Activated naive CD4-positive, alpha-beta T cell (primary cell): ENCODE measurements at places on chromosomes 7 and 10.

DNA sequence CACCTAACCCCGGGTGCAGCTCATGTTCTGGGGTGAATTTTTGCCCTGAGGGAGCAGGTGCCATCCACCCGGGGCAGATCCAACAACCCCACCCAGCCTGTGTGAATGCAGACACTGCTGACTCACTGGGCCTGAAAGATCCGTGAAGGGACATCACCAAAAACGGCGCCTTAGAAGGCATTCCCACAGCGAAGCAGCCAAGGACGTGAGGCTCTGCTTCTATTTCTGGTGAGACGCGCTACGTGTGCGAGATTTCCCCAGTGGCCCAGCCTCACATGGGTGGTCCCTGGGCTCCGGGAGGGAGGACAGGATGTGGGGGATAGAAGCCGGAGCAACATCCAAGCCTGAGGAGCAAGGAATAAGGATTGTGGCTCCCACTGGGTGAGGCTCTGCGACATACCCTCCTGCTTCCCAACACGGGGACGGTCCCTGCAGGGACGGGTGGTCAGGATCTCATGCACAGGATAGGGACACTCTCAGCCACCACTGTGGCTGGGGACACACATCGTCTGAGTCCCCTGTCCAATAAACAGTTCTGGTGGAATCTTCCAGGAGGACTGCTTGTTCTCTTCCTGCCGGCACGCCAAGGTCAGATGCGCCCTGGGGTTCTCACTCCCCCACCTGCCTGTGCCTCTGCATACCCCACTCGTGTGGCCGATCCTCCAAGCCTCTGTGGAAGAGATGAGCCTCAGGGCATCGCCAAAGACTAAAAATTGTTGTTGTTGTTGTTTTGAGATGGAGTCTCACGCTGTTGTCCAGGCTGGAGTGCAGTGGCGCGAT lies 70.2 kb downstream of the ZRANB1 start:
- no peak for DNase-seq

GRCh38 chr10:108187408-108188012 lies 1023.0 kb upstream of the SORCS1 start:
- no peak for DNase-seq

DNA sequence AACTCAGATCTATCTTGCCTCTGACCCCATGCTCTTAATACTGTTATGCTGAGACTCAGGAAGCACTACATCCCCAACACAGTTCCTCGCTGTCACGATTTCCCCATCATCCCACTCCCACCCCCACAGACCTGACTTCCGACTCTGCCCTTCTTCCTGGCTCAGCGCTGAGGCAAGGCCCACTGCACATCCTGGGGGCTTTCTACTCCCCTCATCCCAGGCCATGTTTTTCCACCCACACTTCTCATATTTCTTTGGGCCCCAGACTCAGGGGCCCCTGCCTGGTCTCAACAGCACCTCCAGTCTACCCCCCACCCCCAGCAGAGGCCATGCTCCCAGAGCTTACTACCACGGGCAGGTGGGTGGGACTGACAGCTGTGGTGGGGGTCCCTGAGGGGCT lies 7.7 kb upstream of the NDST2 start:
- DNase-seq, result no peak

DNA sequence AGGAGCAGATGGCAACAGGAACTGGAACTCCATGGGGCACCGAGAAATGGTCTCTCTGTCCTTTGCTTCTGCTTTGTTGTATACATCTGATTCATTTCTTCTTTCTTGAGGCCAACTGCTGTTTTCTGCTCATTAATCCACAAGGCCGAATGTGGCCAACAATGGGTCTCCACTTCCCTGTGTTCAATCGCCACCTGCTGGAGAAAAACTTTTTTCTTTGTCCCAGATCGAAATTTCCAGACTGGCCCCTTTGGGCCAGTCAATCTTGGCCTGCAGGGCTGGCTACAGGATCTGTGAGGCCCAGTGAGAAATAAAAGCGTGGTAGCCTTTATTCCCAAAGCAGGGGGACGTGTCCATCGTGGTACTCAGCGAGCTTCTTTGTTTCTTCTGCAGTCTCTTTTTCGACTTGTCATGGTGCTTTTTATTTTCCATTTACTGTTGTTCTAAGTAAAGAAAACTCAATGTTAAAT lies 58.8 kb downstream of the PARP12 start:
- DNase-seq, result no peak

DNA sequence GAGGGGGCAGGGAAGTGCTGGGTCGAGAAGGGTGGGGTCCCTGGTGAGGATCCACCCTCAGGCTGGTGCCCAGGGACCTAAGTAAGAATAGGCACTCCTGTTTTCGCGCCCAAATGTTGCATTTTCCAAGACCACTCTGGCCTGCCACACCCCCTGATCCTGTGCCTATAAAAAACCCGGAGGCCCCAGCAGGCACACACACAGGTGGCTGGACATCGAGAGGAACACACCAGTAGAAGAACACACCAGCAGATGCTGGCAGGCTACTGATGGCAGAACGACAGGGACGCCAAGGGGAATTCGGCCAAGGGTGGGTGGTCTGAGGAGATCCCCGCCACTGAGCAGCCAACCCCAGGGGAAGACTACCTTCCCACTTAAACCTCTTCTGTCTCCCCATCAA lies 633.9 kb upstream of the POT1 start:
- no peak for DNase-seq

DNA sequence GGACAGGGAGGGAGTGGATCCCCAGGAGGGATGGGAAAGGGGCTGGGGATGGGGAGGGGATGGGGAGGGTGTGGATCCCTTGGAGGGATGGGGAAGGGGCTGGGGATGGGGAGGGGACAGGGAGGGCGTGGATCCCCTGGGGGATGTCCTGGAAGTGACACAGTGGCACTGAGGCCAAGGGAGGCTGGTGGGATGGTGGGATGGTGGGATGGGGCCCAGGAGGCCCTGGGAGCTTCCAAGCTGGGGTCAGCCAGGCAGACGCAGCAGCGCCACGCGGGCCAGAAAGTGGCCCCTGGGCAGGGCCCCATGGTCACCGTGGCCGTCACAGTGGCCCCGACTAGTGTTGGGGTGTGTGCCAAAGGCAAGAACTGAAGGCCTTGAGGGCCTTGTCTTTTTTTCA lies 67.8 kb downstream of the INPP5A start:
- DNase-seq, result no peak

GRCh38 chr7:990352-990932 lies 7.5 kb downstream of the CYP2W1 start:
- no peak for DNase-seq

GRCh38 chr7:112172870-112173567 lies 33.2 kb downstream of the DOCK4 start:
- DNase-seq, result no peak

GRCh38 chr7:48822138-48822537 lies 102.2 kb upstream of the CDC14C start:
- DNase-seq, result no peak

- no peak for DNase-seq
These were observed 34.8 kb downstream of the CDH23 start for GRCh38 chr10:71431239-71432100.

- DNase-seq, result no peak
These were observed 14.5 kb downstream of the DNAJB9 start for GRCh38 chr7:108584211-108584610.

GRCh38 chr7:11818281-11818680 lies 13.7 kb downstream of the THSD7A start:
- no peak for DNase-seq

DNA sequence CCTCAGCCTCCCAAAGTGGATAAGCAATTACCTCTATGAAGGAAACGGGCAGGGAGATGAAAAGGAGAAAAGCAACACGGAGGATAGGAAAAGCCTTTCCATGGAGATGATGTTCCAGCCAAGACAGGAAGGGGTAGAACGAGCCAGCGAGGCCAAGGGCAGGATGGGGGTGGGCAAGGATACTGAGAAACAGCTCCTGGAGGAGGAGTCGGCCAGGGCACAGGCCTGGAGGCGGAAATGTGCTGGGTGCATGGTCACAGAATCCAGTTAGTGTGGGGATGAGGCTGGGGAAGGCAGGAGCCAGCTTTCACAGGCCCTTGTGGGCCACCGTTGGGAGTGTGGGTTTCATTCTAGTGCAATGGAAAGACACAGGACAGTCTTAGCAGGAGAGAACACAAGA lies 162.6 kb downstream of the JAZF1 start:
- DNase-seq, result no peak

DNA sequence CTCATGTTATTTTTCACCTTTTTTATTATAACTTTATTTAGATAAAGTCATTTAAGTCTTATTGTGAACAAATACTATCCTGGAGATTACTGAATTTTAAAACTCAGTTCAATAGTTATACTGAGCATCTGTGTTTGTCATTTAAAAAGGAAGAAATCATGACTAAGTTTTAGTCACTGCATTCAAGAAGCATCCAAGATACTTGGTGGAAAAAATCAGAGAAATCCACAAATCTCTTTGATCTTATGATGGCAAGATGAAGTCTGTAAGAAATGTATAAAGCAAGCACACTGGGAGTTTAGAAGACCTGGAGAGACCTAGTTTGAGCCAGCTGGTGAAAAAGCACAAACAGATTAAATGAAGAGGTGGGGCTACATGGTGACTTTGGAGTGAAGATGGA lies 529.8 kb upstream of the IGFBP3 start:
- DNase-seq, result no peak

DNA sequence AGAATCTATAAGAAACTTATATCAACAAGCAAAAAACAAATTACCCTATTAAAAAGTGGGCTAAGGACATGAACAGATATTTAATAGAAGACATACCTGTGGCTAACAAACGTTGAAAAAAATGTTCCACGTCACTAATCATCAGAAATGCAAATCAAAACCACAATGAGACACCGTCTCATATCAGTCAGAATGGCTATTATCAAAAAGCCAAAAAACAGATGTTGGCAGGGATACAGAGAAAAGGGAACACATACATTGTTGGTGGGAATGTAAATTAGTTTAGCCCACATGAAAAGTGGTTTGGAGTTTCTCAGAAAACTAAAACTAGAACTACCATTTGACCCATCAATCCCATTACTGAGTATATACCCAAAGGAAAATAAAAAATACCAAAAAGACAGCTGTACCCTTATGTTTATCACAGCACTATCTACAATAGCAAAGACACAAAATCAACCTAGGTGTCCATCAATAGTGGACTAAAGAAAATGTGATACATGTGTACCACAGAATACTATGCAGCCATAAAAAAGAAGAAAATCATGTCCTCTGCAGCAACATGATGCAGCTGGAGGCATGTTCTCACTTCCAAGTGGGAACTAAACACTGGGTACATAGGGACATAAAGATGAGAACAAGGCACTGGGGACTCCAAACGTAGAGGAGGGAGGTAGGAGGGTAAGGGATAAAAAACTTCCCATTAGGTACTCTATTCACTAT lies 83.8 kb upstream of the TMEM168 start:
- no peak for DNase-seq

DNA sequence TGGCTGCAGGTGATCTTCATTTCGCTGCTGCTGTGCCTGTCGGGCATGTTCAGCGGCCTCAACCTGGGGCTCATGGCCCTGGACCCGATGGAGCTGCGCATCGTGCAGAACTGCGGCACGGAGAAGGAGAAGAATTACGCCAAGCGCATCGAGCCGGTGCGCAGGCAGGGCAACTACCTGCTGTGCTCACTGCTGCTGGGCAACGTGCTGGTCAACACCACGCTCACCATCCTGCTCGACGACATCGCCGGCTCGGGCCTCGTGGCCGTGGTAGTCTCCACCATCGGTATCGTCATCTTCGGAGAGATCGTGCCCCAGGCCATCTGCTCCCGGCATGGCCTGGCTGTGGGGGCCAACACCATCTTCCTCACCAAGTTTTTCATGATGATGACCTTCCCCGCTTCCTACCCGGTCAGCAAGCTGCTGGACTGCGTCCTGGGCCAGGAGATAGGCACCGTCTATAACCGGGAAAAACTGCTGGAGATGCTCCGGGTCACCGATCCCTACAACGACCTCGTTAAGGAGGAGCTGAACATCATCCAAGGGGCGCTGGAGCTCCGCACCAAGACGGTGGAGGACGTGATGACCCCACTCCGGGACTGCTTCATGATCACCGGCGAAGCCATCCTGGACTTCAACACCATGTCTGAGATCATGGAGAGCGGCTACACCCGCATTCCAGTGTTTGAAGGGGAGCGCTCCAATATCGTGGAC lies 1.3 kb downstream of the CNNM2 start:
- peak; percentile 7 for DNase-seq

DNA sequence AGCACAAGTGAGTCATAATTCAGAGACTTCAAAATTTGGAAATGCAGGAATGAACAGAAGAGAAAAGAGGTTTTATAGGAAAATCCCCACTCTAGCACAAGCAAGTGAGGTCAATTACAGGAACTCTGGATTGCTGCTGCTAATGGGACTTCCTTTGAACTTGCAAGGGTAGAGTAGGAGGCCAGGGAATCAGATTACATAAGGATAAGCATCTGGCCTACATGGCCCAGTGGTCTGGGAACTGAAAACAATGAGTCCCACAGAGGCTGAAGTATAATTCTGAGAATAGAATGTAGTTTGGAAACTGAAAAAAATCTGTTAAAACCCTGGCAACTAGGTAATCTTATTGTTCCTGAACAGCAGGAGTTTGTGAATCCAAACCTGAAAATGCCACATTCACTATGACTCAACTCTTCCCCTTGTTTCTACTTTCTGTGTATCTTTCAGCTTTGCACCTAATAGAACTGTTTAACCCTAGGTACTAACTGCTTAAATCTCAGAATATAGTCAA lies 66.5 kb downstream of the CTNNA3 start:
- DNase-seq, result no peak

DNA sequence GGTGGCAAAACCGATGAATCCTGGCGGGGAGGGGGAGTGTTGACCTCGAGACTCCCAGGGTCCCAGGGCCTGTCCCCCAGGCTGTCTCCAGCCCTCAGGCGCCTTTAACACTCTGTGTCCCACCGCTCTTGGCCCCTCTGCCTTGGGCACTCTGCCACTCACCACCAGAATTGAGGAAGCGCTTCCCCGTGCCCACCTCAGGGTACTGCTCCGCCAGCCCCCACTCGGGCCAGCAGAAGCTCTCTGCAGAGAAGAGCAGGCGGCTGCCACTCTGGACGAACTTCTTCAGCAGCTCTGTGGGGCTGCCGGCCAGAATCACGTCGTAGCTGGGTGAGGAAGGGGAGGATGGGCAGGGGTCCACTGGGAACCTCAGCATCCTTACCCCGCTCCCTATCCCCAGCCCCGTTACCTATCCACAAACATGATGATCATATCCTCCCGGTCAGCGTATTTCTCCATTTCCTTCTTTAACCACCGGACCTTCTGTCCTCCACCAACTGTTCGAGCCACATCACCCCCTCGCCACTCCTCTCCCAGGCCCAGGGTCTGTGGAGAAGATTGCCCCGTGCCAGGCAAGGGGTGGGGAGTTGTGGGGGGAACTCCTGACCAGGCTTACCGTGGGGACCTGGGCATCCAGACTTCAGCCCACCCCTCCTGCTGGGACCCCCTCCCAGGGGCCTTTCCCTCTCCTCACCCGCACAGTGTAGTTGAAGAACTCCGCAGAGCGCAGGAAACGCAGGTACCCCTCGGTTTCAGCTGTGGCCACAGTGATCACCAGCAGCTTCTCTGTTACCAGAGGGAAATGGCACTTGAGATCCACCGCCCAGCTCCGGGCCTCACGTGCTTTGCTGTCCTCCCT lies 1.2 kb downstream of the PLOD3 start:
- no peak for DNase-seq

DNA sequence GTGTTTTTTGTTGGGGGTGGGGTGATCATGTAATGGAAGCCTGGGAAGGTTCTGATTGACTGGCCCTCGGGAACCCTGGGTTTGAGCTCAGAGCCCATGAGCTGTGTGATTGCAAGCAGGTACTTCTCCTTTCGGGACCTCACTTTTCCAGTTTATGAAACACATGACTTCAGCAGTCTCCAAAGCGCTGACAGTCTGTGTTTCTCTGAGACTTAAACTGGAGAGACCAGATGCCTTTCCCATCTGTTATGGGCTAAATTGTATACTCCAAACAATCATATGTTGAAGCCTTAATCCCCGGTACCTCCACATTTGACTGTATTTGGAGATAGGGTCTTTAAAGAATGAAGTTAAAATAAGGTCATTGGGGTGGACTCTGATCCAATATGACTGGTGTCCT lies 493.6 kb downstream of the GALNT17 start:
- DNase-seq, result no peak
